IMR-90 (cell line): ENCODE measurements at places on chromosomes 12 and 14. TPM values are rescaled to one million over a fixed set of nuclear protein-coding genes. Genes with fewer than 3 reads are reported as not detected.

PLEKHD1 gene
- total RNA-seq: under 0.01 TPM in 1 of 2 replicates, not detected in the other

KCNJ8 gene
- 13.9 and 15.8 TPM in 2 replicates for total RNA-seq

KRT3 gene
- not detected in 2 replicates for total RNA-seq

ALDH1L2 gene
- 16.7 and 22.8 TPM in 2 replicates for total RNA-seq

KLRC2 gene
- not detected in 2 replicates for total RNA-seq

SDSL gene
- total RNA-seq: 5.6 and 6.3 TPM in 2 replicates

OLR1 gene
- total RNA-seq: 2.5 and 3.2 TPM in 2 replicates

OR6C3 gene
- total RNA-seq: not detected in 2 replicates
